ENCODE measurements at places on chromosomes 13 and 19. TPM values are rescaled to one million over a fixed set of nuclear protein-coding genes. Genes with fewer than 3 reads are reported as not detected.

The ZNF382 gene
- total RNA-seq, result not detected

The SPACA7 gene
- not detected for total RNA-seq

The SERPINE3 gene
- not detected for total RNA-seq

The CACNG7 gene
- total RNA-seq, result 10.7 TPM

The COL4A2 gene
- 137 TPM for total RNA-seq

The KLK14 gene
- total RNA-seq, result 0.41 TPM

The TNNI3 gene
- total RNA-seq, result 9.2 TPM

The PAN3 gene
- 6.7 TPM for total RNA-seq

The WTIP gene
- total RNA-seq, result 33.4 TPM

The SIGLEC10 gene
- total RNA-seq, result not detected

The MAMSTR gene
- 0.47 TPM for total RNA-seq

The QPCTL gene
- total RNA-seq, result 6.3 TPM
